ENCODE measurements at places on chromosomes 1 and 21. TPM values are rescaled to one million over a fixed set of nuclear protein-coding genes. Genes with fewer than 3 reads are reported as not detected.

DNA sequence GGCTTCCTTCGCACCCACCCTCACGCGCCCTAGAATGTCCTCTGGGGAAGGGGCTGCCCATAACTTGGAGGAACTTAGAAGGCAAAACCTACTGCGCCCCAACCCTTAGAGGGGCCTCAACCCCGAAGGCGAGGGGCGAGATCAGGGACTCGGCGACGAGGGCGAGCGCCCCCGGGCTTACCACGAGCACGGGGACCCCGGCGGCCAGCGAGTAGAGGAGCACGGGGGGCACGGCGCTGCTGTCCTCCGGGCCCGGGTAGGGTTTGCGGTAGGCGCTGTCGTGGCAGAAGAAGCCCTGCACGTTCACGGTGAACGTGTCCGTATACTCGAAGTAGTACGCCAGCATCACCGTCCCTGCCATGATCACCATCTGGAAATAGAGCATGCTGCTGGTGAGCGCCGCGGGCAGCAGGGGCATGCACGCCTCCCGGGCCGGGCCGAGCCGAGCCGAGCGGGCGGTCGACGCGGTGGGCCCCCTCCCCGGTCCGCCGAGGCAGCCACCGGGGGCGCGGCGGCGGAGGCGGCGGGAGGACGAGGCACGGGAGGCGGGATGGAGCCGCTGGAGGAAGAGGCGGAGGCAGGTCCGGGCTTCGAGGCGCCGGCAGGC lies 304 bp downstream of the PLPPR5 start:
- peaks cover 21% of the 10 kb centered on the region for H3K27me3 ChIP-seq
- H3K4me1 ChIP-seq: peaks cover 11% of the 10 kb centered on the region
- no peaks in the 10 kb centered on the region for H3K36me3 ChIP-seq
- H3K4me3 ChIP-seq: peak overlapping the region; percentile 29

GRCh38 chr1:22105611-22106207 lies 37.2 kb downstream of the WNT4 start:
- H3K27me3 ChIP-seq: no peaks in the 10 kb centered on the region
- no peak overlapping the region for H3K4me3 ChIP-seq

DNA sequence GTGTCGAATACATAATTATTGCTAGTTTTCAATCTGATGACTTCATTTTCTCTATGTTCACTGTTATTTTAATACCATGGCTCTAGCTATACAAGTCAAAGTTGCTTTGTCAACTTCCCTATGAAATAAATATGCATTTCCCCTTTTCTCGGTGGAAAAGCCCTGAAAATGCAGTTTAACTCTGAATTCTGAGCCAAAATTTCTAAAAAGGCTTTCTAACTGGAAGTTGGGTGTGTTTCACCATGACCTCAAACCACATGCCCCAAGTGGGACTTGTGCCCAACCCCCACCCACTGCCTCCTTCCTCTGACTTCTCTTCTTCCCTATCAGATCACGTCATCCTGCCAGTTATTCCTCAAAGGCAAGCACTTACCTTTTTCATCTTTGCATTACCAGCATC lies 8.9 kb downstream of the MKNK1 start:
- H3K27ac ChIP-seq: peak overlapping the region; percentile 58
- H3K4me1 ChIP-seq: peaks cover 21% of the 10 kb centered on the region
- H3K36me3 ChIP-seq: peaks cover 39% of the 10 kb centered on the region
- peak; percentile 85 for DNase-seq
- no peak overlapping the region for H3K4me3 ChIP-seq

- no peaks in the 10 kb centered on the region for H3K36me3 ChIP-seq
- no peak overlapping the region for H3K27ac ChIP-seq
- no peaks in the 10 kb centered on the region for H3K27me3 ChIP-seq
- H3K4me1 ChIP-seq: peaks cover 31% of the 10 kb centered on the region
Observed at GRCh38 chr21:46031484-46031883, 49.9 kb downstream of the COL6A1 start.

DNA sequence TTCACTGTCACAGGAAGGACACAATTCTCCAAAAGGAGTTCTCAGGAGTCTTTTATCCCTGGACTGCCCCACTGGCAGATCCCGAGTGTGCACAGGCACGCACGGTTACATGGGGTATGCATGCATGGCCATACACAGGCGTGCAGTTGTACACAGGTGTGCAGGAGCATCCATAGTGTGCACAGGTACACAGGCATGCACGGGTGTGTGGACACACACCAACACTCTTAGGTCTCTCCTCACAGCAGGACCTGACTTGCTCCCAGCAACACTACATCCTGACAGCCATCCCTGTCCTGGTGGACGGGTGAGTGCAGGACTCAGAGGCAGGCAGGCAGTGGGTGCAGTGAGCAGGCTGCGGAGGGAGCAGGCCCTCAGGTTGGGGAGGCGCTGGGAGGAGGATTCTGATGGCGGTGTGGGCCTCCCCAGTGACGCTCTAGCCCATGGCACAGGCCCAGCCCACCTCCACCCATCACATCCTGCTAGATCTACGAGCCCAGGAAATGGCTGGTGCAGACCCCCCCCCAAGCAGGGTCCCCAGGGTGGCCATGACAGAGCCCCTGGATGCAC lies 28.4 kb downstream of the SLC19A1 start:
- H3K27ac ChIP-seq: no peak overlapping the region
- H3K36me3 ChIP-seq: no peaks in the 10 kb centered on the region
- no peak overlapping the region for H3K4me3 ChIP-seq
- no peaks in the 10 kb centered on the region for H3K27me3 ChIP-seq
- H3K4me1 ChIP-seq: no peaks in the 10 kb centered on the region

DNA sequence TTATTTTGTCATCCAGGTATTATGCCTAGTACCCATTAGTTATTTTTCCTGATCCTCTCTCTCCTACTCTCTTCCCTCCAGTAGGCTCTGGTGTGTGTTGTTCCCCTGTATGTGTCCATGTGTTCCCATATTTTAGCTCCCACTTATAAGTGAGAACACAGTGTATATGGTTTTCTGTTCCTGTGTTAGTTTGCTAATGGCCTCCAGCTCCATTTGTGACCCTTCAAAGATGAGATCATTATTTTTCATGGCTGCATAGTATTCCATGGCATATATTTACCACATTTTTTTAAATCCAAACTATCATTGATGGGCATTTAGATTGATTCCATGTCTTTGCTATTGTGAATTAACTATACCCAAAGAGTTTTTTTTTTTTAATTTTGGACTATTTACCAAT lies 1675.7 kb upstream of the B3GALT2 start:
- DNase-seq: no peak
- no peaks in the 10 kb centered on the region for H3K4me1 ChIP-seq
- H3K27ac ChIP-seq: no peak overlapping the region
- H3K4me3 ChIP-seq: no peak overlapping the region
- H3K27me3 ChIP-seq: no peaks in the 10 kb centered on the region

DNA sequence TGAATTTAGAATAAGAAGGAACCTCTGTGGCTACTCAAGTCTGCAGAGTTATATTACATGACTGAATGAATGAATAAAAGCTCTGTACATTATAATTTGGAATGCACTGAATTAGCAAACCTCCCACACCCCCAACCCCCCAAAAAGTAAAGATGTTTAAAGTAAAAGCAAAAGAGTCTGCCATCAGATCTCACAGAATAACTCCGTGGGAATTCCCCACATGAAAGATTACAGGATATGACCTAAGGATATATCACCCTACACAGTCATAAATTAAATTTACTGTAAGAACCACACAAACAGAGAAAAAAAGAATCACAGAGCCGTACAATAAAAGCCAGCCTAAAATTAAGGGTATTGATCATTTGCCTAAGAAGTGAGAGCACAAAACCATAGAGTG lies 587.3 kb downstream of the PTPRC start:
- H3K4me3 ChIP-seq: no peak overlapping the region
- no peak overlapping the region for H3K27ac ChIP-seq
- H3K4me1 ChIP-seq: no peaks in the 10 kb centered on the region
- H3K36me3 ChIP-seq: no peaks in the 10 kb centered on the region
- no peaks in the 10 kb centered on the region for H3K27me3 ChIP-seq
- DNase-seq: no peak

DNA sequence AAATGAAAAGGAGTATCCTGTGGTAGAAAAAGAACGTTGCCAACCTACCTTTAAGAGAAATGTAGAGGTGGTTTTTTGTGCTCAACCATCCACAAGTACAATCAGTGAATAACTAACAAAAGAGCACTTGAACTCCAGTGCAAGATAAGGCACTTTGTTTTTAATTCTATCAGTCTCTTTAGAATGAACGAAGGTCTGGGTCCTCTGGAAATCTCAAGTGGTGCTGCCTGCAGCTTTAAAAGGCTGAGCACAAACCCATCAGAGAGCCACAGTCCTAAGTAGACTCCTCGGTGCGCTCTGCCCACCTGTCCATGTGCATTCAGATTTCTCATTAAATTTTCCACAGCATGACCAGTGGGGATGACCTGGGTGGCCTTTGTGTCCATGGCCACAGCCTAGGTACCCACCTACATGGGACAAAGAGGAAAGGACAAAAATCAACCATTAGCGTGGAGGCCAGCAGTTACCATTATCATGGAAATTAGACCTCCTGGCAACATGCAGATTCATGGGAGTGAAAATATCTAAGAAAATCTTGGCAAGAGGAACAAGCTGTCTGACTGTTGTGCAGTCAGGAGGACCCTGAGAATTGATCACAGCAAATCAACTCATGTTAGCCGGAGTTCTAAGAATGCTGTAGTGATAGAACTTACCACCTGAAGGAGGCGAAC lies 9.4 kb downstream of the TRIM45 start:
- no peak for DNase-seq
- no peaks in the 10 kb centered on the region for H3K27me3 ChIP-seq
- no peak overlapping the region for H3K4me3 ChIP-seq

- H3K27ac ChIP-seq: no peak overlapping the region
- no peak for DNase-seq
- no peaks in the 10 kb centered on the region for H3K36me3 ChIP-seq
Observed at GRCh38 chr1:93525431-93525830, 77.5 kb downstream of the FNBP1L start.

GRCh38 chr1:207878939-207879338 lies 32.0 kb downstream of the CD34 start:
- DNase-seq: no peak
- no peaks in the 10 kb centered on the region for H3K27me3 ChIP-seq
- H3K4me1 ChIP-seq: peaks cover 3% of the 10 kb centered on the region
- H3K4me3 ChIP-seq: no peak overlapping the region
- H3K27ac ChIP-seq: no peak overlapping the region

- H3K4me3 ChIP-seq: no peak overlapping the region
- no peaks in the 10 kb centered on the region for H3K4me1 ChIP-seq
- DNase-seq: no peak
- H3K36me3 ChIP-seq: no peaks in the 10 kb centered on the region
Observed at GRCh38 chr1:234000557-234001041, 96.1 kb downstream of the SLC35F3 start.

DNA sequence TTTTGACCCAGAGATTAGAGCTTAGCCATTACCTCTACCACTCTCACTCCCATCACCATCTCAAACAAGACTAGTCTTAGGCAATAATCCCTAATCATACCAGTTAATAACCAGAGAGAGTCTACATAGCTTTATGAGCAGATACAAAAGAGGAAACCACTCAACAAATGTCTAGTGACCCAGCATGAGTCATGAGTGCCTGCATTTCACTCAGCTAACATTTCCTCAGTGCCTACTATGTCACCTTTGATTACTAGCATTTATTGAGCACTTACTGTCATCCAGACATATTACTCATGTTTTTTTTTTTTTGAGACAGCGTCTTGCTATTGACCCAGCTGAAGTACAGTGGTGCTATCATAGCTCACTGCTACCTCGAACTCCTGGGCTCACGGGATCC lies 35.9 kb upstream of the GALNT2 start:
- no peak for DNase-seq
- H3K4me1 ChIP-seq: no peaks in the 10 kb centered on the region
- no peak overlapping the region for H3K4me3 ChIP-seq
- no peak overlapping the region for H3K27ac ChIP-seq
- no peaks in the 10 kb centered on the region for H3K36me3 ChIP-seq

GRCh38 chr1:100722221-100722620 lies 2.7 kb downstream of the VCAM1 start:
- peak overlapping the region; percentile 37 for H3K27ac ChIP-seq
- H3K4me1 ChIP-seq: no peaks in the 10 kb centered on the region
- no peak for DNase-seq
- no peak overlapping the region for H3K4me3 ChIP-seq
- H3K27me3 ChIP-seq: no peaks in the 10 kb centered on the region

DNA sequence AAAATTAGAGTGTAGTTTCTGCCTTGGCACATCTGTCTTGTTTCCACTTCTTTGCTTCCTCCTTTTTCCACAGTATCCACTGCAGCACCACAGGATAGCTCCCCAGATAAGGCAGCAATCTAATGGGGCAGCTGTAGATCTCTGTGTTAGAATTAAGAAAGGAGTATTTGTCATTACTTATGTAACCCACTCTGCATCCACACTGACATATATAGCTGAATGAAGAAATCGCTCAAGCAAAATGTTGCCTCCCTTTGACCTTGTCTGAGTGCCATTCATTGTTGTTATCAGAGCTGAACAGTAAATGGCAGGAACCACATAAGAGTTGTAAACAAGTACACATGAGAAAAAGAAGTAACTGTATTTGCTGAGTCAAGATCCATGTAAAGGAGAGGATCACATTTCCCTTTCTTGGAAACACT lies 45.9 kb upstream of the DPH5 start:
- H3K27me3 ChIP-seq: no peaks in the 10 kb centered on the region
- H3K4me1 ChIP-seq: no peaks in the 10 kb centered on the region
- no peak overlapping the region for H3K4me3 ChIP-seq
- no peaks in the 10 kb centered on the region for H3K36me3 ChIP-seq
- no peak for DNase-seq

GRCh38 chr1:43319766-43320165 lies 17.9 kb upstream of the MPL start:
- no peak overlapping the region for H3K4me3 ChIP-seq
- no peaks in the 10 kb centered on the region for H3K4me1 ChIP-seq
- H3K36me3 ChIP-seq: no peaks in the 10 kb centered on the region
- no peak overlapping the region for H3K27ac ChIP-seq
- peak; percentile 50 for DNase-seq

FMO4 gene
- total RNA-seq: 4.3 TPM

LIX1L gene
- total RNA-seq: 42.5 TPM

UBE2U gene
- not detected for total RNA-seq

AKR7A3 gene
- total RNA-seq: 0.71 TPM

SMCP gene
- total RNA-seq: not detected

Data from sigmoid colon (tissue), 7 donors.